ENCODE measurements at places on chromosomes 4 and X. TPM values are rescaled to one million over a fixed set of nuclear protein-coding genes. Genes with fewer than 3 reads are reported as not detected.

- H3K4me1 ChIP-seq, result peaks cover 11% of the 10 kb centered on the region
- DNase-seq, result no peak
- H3K4me3 ChIP-seq, result no peak overlapping the region
- no peaks in the 10 kb centered on the region for H3K27me3 ChIP-seq
- peaks cover 85% of the 10 kb centered on the region for H3K36me3 ChIP-seq
Measured at GRCh38 chr4:10083861-10084641, 32.5 kb downstream of the WDR1 start.

DNA sequence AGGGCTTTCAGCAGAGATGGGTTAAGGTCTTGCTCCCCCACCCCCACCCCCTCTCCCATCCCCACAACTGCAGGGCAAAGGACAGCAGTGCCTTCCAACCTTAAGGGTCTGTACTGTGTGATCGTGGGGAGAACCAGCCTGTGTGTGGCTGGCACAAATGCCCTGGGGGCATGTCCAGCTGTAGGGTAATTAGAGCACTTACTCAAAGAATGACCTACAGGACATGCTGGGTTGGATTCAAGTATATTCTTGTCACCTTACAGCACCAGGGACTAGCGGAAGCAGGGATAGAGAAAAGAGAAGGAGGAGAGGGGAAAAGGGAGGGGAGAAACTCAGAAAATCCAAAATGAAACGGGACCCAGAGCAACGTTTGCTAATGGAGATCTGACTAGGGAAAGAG is 191.3 kb upstream of the GATB start:
- DNase-seq, result no peak
- H3K27me3 ChIP-seq, result no peaks in the 10 kb centered on the region
- no peaks in the 10 kb centered on the region for H3K36me3 ChIP-seq
- H3K4me1 ChIP-seq, result no peaks in the 10 kb centered on the region
- no peak overlapping the region for H3K4me3 ChIP-seq
- H3K27ac ChIP-seq, result no peak overlapping the region

GRCh38 chr4:145195167-145195952 is 15.0 kb upstream of the OTUD4 start:
- DNase-seq, result no peak
- H3K4me3 ChIP-seq, result no peak overlapping the region
- no peaks in the 10 kb centered on the region for H3K27me3 ChIP-seq

Gene DCAF16
- total RNA-seq, result 43.9 TPM

Gene ZFP92
- total RNA-seq, result 1.8 TPM

Gene NCAPG
- 1.3 TPM for total RNA-seq

Gene APLN
- total RNA-seq, result not detected

Measured in thyroid gland (tissue), 4 donors.